8988T (cell line): ENCODE measurements at places on chromosomes 5 and 9.

GRCh38 chr5:68161156-68161555, 54.4 kb upstream of the PIK3R1 start:
- DNase-seq = no peak

DNA sequence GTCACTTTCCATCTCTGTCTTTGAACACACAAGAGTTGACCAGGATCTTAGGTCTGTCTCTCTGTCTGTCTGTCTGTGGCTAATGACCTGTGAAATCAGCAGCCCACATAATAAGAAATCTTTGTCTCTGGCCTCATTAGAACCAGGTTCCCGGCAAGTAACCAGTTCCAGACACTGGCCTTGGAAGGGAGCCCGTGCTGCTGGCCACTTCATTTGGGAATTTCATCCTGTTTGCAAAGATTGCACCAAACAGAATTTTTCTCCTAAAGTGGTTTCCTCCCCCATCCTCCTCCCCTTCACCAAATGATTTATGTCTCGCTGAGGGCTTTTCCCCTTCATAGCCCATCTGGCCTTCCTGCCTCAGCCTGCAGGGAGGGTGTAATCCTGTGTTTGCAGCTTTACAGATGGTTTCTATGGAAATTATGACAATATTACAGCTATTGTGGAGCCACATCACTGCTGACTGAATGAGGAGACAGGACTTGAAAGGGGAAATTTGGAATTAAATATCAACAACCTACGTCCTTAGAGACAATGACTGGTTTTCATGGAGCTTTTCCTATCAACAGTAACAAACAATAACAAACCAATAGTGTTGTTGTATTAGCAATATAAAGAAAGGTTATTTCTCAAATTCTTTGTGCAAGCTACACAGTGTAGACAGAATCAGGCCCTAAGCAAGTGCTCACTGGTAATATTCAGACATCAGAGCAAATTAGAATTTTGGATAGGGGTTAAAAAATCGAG, 25.7 kb downstream of the DPYSL3 start:
- no peak for DNase-seq

DNA sequence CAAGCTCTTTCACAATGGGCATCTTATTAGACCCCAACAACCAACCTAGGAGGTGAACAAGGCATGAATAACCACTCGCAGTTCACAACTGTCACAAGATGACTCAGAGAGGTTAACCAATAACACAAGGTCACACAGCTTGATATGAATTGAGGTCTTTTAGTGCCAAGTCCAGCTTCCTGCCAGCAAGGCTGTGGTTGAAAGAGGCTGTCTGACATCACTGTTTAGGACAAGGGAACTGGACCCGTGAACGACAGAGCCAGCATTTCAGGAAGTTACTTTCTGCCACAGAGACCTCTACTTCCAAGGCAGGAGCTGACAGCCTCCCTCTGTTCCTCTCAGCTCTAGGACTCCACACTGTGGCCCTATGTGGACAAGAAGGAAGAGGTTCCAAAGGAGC, 53.4 kb upstream of the ALDH1B1 start:
- no peak for DNase-seq

DNA sequence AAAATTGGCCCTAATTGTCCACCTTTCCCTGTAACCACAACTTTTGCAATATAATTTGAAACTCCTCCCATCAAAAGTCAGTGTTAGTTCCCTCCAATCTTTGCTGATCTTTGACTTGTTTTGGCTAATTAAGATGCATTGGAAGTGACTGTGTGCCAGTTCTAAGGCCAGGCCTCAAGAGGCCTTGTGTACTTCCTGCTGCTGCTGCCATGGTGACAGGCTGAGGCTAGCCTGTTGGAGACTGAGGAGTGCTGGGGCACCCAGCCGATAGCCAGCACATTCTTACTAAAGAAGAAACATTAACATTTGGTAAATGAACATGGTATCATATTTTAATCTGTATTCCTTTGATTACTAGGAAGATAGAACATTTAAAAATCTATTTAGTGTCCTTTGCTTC, 86.5 kb downstream of the SREK1 start:
- DNase-seq = no peak

DNA sequence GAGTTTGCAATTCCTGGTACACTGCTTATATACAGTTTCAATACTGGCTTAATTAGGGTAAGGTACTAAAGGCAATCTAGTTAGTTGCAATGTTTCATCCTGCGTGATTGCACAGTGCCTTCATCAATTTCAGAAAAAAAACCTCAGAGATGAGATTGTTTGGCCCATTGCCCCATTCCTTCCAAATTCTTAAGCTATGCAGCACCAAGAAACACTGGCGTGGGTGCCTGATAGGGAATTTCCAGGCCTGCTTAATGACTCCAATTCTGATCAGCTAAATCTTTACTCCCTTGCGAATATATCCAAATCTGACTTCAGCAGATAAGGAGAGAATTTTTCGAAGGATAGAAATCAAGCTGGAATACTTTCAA, 35.9 kb upstream of the GAS1 start:
- no peak for DNase-seq
